ENCODE measurements at places on chromosomes 16 and 17.

- DNase-seq, result no peak
These were observed 3.3 kb downstream of the MT1H start for GRCh38 chr16:56672761-56673536.

GRCh38 chr16:22862046-22862445, 48.1 kb downstream of the HS3ST2 start:
- no peak for DNase-seq

DNA sequence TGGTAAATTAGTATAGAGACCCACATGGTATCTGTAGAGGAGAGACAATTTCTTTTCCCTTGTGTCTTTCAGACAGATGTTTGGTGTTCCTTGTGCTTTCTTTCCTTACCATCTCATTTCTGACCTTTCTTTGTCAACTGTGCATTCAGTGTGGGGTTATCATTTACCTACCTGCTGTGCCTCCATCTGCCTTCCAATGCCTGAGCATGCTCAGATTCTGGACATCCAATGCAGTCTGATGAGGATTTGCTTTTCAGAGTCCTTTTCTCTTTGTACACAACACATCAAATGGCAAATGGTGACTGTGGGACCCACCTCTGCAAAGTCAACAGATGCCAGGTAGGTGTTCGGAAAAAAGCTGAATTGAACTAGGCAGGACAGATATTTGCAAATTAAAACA, 364.8 kb downstream of the CA10 start:
- no peak for DNase-seq

DNA sequence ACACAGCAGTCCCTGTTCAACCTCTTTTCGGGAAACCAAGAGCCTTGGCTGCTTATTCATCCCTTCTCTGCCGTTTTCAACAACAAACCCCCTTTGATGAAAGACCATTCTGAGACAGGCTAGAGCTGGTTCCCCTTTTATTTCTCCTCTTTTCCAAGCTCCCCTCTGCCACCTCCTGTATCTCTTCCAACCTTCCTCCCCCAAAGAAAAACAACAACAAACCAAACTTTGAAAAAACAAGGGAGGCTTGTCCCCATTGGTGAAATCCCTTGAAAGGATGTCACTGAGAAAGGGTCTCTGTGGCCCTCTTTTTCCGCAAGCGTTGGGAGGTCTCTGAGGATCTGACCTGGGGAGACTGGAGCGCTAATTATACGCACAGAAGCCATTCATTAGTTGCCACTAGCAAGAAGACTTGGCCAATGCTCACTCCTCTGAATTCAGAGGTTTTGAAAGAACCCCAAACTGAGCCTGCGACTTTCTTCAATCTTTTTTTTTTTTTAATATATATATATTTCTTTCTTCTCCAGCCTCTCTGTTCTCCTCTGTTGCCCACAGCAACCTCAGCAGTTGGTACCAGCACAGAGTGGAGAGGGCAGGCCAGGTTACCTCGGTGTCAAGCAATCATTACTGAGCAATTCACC, 101.4 kb downstream of the PITPNC1 start:
- DNase-seq, result no peak

DNA sequence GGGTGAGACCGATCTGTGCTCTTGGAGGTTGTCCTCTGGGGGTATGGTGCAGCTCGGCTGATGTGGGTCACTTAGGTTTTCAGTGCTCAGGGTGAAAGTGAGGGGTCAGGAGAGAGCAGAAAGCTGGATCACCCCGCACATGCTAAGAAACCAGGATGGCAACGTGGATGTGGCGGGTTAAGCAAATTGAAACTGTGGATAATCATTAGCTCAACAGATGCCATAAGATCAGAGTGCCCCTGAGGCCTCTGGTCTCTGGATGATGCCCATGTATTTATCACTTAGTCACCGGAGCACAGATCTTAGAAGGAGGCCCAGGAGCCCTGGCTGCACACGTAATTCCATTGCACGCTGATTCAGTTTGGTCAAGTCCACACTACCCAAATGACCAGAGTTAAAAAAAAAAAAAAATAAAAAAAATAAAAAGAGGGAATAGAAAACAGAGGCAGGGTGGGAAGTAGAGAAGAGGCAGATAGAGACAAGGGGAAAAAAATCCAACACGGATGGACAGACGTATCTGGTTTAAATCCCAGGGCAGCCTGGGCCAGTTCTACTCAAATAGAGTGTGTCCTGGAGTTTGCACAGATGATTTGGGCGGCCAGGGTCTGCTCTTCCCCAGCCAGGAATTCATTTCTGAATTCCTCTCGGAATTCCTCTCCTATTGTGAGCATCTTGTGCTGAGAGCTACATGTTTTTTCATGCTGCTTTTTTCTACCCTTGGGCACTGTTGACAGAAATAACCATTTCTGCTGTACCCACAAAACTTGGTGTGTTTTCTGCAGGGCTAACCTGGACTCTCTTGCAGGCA, 378.3 kb downstream of the CPPED1 start:
- DNase-seq, result no peak

DNA sequence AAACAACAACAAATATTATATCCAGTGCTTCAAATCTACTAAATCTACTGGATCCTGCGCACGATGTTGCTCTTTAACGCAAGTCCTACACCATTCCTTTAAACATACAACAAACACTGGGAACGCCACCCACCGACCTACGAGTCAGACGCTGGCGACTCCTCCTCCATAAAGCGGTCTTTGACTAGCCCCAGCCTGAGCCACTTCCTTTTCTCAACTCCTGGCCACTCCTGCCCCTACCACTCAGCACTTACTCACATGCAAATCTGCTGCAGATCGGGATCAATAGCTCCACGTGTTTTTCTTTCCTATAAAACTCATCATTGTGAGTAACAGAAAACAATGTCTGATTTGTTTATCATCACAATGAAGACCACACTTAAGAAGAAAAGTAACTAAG, 32.8 kb upstream of the MNT start:
- DNase-seq, result no peak

- no peak for DNase-seq
These were observed 4.7 kb upstream of the SMTNL2 start for GRCh38 chr17:4579678-4580077.

- DNase-seq, result no peak
These were observed 28.9 kb upstream of the FBXW10B start for GRCh38 chr17:15648386-15648785.

DNA sequence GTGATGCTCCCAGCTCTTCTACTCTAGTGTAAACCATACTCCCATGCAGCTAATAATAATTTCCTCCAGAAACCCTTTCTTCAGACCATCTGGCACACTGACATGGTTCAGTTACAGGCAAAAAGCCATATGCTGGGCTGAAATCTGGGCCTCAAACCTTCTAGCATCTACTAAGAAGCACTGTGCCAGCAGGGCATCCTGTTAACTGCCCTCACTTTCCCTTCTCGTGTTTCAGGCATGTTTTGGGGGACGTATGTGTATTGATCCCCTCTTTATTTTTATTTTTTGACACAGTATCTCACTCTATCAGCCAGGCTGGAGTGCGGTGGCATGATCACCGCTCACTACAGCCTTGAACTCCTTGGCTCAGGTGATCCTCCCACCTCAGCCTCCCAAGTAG, 33.3 kb downstream of the STAT5A start:
- DNase-seq, result no peak

GRCh38 chr17:48626245-48627117, at the start of gene HOXB9:
TSS of gene HOXB9 (minus strand) at chr17:48626358. CDS start at chr17:48626269, 89 bp downstream.
- peak; percentile 64 for DNase-seq

DNA sequence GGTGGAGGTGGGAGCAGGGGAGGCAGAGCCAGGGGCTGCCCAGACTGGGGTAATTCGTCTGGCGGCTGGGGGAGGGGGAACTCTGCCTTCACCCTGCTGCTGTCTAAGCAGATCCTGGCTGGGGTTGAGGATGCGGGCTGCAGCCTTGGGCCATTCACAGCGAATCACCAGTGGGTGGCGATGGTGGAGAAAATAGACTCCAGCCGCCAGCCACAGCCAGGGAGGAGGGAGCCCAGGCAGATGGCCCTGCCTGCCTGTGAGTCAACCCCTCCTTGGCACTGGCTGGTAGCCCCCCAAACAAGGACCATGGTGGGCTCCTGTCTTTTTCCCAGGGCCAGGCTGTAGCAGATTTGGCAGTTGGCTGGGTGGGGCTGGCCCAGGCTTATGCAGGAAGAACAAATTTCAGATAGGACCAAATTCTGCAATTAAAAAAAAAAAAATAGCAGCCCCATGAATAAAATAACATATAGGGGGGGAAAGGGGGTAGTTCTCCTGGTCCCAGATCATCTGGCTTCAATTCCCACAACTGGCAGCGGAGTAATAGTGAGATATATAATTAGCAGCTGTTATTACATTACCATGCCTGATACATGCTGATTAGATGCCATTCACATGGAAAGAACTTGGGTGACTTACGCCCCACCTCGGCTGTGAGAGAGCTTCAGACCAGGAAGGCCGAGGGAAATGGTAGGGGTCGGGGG, 41.5 kb upstream of the CDH5 start:
- DNase-seq, result no peak

DNA sequence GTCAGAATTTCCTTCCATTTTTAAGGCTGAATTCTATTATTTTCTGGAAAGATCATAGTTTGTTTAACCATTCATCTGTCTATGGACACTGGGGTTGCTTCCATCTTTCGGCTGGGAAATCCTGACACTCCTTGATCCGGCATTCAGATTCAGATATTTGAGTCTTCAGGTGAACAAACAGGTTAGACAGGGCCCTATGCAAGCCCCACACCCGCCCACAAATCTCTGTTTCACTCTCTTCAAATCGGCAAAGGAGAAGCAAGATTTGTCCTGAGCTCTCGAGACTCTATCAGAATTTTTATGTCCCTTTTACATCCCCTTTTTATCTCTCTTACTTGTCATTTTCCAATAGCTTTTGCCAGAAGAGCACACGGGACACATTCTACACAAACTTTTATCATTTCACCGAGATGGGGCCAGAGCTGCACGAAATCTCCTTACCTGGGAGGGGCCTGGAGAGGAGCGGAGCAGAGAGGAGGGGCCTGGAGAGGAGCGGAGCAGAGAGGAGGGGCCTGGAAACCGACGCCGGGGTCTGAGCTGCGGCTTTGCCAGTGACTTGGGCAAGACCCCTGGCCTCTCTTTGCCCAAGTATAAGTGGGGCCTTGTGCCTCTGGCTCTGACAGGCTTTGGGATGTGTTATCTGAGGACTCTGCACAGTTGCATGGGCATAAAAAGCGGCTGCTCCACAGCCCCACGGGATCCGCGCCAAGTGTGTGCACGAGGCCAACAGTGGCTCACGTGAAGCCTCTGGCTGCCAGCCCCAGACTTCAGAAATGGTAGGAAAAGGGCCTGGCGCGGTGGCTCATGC, 54.3 kb upstream of the RBFOX3 start:
- no peak for DNase-seq

All from GM13976 (cell line).